CD8-positive, alpha-beta T cell (primary cell): ENCODE measurements at places on chromosomes 7 and 10.

DNA sequence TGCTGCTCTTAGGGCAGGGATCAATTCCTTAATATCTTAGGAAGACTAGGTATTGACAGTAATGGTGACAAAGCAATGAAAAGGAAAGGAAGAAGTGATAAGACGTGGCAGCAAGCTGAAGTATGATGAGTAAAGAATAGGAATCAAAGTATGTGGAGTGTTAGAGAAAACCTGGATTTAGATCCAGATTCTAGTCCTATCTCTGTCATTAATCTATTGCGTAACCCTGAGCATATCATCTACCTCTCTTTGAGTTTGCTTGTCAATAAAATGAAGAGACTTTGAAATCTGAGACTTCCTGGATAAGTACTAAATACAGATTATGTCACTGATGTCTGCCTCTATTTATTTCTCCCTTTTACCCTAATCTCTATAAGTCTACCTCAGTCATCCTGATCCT is 89.2 kb downstream of the PTEN start:
- DNase-seq: no peak

DNA sequence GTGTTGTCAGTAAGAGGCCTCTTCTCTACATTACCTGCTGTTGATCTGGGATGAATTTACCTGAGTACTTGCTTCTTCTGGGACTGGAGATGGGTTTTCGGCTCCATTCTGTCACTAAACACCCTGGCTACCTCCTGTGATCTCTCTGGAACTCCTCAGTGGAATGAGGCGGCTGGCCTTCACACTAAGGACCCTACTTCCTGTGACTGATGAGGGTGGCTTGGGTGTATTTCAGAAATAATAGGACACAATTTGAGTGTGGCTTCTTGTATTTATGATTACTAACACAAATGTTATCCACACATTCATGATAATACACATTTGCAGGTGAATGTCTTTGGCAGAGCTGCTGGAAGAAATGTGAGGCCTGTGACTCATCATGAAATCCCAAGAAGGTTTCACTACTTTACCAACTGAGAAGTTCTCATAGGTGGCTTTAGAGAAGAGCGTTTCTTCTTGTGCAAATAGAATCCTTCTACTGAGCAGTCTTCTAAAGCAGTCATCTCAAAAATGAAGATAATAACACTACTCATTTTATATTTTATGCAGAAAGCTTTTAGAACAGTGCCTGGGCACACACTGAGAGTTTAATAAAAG is 21.3 kb upstream of the EVX1 start:
- DNase-seq: no peak

- peak; percentile 30 for DNase-seq
These were observed 1.4 kb downstream of the LANCL2 start for GRCh38 chr7:55366461-55367070.

GRCh38 chr7:44084701-44085100 is 2.4 kb upstream of the POLM start:
- no peak for DNase-seq

- no peak for DNase-seq
These were observed 1.7 kb upstream of the MNX1 start for GRCh38 chr7:157012113-157012547.

GRCh38 chr10:75101416-75102251 is 9.8 kb upstream of the SAMD8 start:
- no peak for DNase-seq

GRCh38 chr10:120735773-120736371 is 115.3 kb upstream of the WDR11 start:
- DNase-seq: no peak

DNA sequence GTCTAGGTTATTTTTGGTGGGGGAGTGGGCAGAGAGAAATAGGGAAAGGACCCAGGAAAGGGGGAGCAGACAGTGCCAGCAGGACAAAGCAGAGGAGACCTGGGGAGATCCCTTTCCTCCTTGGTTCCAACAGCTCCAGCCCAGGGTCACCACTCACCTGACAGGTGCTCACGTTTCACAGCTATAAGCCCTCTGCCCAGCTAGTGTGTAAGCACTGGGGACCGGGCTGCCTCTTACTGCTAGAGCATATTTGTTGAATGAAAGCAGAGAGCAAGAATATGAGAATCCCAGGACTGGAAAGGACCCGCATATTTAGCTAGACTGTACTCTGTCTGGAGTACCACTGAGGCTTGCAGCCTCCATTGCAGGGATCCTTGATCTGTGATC is 6.7 kb downstream of the ZCCHC24 start:
- DNase-seq: no peak

DNA sequence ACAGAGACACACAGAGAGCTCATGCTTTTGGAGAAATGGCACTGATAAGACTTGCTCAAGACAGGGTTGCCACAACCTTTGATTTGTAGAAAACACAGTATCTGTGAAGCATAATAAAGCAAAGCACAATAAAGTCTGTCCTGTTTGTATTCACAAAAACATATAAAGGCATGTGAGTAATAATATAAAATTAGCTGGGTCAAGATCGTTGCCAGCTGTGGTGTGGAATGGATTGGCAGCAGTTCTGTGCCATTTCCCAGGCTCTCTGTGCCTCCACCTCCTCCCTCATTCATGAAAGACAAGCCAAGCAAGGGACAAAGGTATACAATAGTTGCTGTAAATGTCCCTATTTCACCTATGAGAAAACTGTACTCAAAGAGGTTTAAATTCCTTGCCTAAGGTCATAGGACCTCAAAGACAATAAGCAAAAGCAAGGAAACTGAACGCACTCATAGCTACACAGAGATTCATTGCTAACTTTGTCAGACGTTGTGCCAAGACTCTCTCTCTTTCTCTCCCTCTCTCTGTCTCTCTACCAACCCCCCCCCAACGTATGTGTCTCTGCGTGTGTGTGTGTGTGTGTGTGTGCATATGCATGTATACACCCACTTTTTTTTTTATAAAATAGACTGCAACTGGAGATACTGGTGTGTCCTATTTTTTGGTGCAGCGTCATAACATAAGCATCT is 31.8 kb downstream of the CHST3 start:
- no peak for DNase-seq

DNA sequence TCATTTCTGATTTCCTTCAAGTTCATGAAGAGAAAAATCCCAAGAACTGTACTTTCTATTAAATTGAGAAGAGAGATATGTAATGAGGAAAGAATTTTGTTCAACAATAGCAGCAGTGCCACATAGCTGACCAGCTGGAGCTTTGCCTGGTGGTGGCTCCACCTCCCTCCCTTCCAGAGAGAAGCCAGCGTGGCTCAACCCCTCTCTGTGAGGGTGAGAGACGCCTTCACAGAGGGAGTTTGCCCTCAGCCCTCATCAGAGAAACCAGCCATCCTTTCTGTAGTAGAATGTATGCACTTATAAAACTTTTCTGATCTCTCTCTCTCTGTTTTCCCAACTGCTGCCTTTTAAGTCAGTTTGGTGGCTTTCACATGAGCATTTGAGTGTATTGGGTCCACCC is 20.5 kb upstream of the COL1A2 start:
- no peak for DNase-seq

- DNase-seq: no peak
These were observed 9.4 kb upstream of the PPIA start for GRCh38 chr7:44787041-44787440.

DNA sequence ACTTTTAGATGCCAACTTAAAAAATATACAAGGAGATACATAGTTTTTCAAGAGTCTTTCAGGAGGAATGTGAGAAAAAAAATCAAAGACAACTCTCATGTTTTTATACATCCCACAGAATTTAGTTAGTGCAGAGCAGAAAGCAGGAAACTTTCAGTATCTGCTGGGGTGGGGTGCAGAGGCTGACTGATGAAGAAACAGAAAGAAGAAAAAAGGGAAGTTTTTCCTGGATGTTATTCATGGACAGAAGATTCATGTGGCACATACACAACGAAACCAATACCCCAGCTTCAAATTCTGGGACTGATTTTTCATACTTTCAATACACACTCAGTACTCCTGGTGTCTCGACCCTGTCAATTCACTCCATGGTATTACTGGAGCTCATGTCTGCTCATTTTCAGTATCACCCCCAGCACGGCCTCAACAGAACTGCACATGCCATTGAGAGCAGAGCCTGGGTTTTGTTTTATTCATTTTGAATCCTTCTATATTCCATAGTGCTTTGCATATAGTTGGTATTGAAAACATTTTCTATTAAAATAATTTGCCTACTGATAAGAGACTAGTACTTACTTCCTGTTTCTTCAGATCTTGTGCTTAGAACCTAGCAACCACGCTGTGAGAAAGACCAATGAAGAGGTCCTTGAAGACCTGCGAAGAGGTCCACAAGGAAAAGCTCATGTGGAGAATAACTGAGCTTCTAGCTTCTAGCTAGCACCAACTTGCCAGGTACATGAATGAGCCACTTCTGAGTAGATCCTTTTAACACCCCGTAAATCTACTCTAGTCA is 49.0 kb downstream of the NDUFB2 start:
- DNase-seq: no peak

- no peak for DNase-seq
These were observed 54.6 kb downstream of the TFAM start for GRCh38 chr10:58439632-58440364.
